Neuronal stem cell (in vitro differentiated cells): ENCODE measurements at places on chromosomes 7 and 10.

- no peak overlapping the region for H3K27ac ChIP-seq
- peaks cover 25% of the 10 kb centered on the region for H3K4me1 ChIP-seq
- no peaks in the 10 kb centered on the region for H3K36me3 ChIP-seq
- peaks cover 4% of the 10 kb centered on the region for H3K27me3 ChIP-seq
- H3K4me3 ChIP-seq, result no peak overlapping the region
These were observed 1.6 kb upstream of the LGI1 start for GRCh38 chr10:93756118-93756517.

DNA sequence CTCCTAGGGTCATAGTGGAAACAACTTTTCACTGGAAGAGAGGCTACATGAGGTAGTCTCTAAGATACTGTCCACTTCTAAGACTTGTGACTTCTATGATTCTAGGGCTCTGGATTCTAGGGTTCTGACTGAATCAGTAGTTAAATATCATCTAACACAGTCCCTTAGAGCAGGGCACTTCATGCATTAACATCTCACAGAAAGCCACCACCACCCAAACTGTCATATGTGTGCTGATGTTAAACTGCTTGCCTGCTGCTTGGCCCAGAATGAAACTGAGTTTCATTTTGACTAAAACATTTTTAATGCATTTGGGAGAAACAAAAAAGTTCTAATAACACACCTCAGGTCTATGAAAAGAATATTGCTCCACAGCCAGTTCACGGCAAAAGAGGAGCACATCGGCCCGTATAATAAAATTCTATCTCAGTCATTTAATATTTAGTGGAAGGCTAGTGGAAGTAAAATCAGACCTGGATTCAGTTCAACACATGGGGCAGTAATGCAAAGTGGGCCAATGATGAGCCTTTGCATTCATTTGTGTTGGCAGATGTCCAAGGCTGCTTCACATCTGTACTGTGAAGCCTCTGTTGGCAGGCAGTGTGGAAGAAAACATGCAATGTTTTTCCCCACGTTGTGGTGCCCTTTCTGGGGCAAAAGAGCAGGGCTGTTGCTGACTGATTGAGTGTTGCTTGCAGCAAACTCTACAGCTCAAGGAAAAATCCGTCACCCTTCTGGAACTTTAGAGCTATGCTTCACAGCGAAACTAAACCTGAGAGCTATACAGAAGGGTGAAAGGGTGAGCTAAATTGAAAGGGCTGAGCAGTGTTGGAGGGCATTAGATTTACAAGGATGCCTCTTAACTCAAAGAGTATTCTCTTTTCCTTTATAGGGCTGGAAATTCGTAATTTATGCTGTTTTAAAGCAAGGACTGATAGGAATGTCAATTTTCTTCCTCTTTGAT, 33.5 kb upstream of the AUTS2 start:
- no peak overlapping the region for H3K27ac ChIP-seq
- no peak for DNase-seq
- H3K4me1 ChIP-seq, result no peaks in the 10 kb centered on the region
- H3K4me3 ChIP-seq, result no peak overlapping the region
- H3K36me3 ChIP-seq, result no peaks in the 10 kb centered on the region

DNA sequence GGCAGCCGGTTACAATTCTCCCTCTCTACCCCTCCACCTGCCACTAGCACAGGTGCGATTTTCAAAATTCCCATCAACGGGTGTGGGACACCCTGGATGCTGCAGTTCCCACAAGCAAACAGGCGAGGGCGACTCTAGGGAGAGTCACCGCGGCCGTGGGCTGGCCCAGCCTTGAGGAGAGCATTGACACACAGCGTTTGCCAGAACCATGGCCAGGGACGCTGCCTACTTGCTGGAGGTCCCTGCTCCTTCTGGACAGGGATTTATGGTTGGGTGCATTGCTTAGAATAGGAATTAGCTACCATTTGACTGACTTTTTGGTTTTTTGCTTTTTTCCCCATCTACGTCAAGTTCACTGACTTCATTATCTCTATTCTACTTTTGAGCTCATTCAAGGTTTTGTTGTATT, 19.0 kb upstream of the CLDN4 start:
- no peaks in the 10 kb centered on the region for H3K27me3 ChIP-seq
- no peak overlapping the region for H3K4me3 ChIP-seq
- H3K4me1 ChIP-seq, result no peaks in the 10 kb centered on the region

- H3K27me3 ChIP-seq, result peaks cover 16% of the 10 kb centered on the region
- no peak overlapping the region for H3K4me3 ChIP-seq
- no peak for DNase-seq
- no peak overlapping the region for H3K27ac ChIP-seq
These were observed 9.3 kb upstream of the TMEM270 start for GRCh38 chr7:73851410-73852338.

DNA sequence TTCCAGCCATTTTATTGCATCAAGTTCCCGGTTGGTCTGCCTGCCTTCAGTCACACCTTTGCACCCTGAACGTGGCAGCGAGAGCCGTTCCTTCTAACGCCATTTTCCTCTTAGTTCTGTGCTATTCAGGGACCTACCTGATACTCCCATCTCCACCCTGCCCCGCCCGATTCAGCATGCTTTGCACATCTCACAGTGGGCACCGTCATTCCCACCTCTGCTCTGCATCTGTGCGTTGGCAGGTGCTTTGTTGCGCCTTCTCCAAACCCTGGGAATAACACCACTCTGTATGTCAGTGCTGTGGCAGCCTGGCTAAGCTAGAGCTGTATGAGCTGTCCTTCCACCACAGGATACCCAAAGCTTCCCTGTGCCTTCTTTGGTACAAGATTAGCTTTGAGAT, 96.8 kb downstream of the ACTR3B start:
- DNase-seq, result no peak
- no peaks in the 10 kb centered on the region for H3K4me1 ChIP-seq
- peak overlapping the region; percentile 30 for H3K4me3 ChIP-seq
- peaks cover 19% of the 10 kb centered on the region for H3K36me3 ChIP-seq
- H3K27me3 ChIP-seq, result no peaks in the 10 kb centered on the region

- H3K4me3 ChIP-seq, result no peak overlapping the region
- no peak for DNase-seq
- H3K27ac ChIP-seq, result no peak overlapping the region
- H3K4me1 ChIP-seq, result peaks cover 9% of the 10 kb centered on the region
These were observed 122.7 kb downstream of the AOAH start for GRCh38 chr7:36601601-36602000.

GRCh38 chr7:30379131-30379530, 94.7 kb downstream of the ZNRF2 start:
- H3K27me3 ChIP-seq, result no peaks in the 10 kb centered on the region
- no peak overlapping the region for H3K27ac ChIP-seq
- DNase-seq, result no peak
- H3K4me1 ChIP-seq, result no peaks in the 10 kb centered on the region
- no peaks in the 10 kb centered on the region for H3K36me3 ChIP-seq
- H3K4me3 ChIP-seq, result no peak overlapping the region

- H3K27me3 ChIP-seq, result no peaks in the 10 kb centered on the region
- H3K27ac ChIP-seq, result no peak overlapping the region
- H3K36me3 ChIP-seq, result peaks cover 11% of the 10 kb centered on the region
- H3K4me1 ChIP-seq, result no peaks in the 10 kb centered on the region
These were observed 75.5 kb downstream of the COPG2 start for GRCh38 chr7:130593033-130593432.

DNA sequence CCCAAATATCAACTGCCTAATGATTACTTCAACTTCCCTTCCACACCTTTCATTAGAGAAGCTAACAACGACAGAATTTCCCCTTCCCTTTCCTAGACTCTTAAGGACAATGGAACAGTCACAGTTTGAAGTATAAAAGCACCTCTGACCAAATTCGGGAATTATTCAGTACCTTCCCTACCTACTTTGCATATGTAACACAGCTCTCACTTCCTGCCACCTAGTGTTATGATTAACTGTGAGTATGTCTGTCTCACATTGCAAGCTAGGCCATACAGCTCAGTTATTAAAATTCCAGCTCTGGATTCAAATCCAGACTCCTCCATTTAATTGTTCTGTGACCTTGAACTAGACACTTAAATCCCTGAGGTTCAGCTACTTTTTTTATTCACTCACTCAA, 44.8 kb upstream of the HPSE2 start:
- DNase-seq, result no peak
- no peak overlapping the region for H3K4me3 ChIP-seq
- H3K4me1 ChIP-seq, result no peaks in the 10 kb centered on the region
- no peaks in the 10 kb centered on the region for H3K36me3 ChIP-seq
- H3K27ac ChIP-seq, result no peak overlapping the region

GRCh38 chr10:119545310-119545709, 2.8 kb upstream of the RGS10 start:
- H3K27me3 ChIP-seq, result peaks cover 73% of the 10 kb centered on the region
- no peak overlapping the region for H3K4me3 ChIP-seq
- peaks cover 8% of the 10 kb centered on the region for H3K4me1 ChIP-seq
- DNase-seq, result no peak

DNA sequence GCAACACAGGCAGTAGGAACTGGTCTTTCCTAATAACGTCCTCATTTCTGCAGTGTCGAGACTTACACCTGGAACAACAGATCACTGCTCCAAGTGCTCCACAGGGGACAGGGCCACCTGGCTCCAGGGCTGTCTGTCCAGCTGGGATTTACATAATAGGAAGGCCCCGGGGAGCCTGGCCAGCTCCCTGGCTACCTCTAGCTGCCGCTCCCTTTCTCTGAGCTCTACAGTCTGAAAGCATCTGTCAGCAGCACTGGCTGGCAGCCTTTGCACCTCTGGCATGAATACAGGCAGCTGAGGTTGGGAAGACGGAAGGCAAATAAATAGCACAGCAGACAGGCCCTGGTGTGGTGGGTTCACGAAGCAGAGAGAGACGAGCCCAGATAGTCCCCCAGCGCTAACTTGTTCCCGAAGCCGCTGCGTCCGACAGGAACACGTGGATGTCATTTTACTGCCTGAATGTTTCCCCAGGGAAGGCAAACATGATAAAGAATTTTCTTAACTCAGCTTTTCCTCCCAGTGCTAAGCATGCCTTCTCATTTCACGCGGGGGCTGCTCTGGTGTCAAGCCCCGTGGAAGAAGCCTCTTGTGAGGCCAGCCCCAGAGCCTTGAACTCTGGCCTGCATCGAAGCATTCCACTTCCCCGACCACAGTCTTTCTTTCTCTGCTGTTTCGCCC, 105.4 kb downstream of the ITIH5 start:
- no peaks in the 10 kb centered on the region for H3K4me1 ChIP-seq
- no peak overlapping the region for H3K4me3 ChIP-seq
- no peak overlapping the region for H3K27ac ChIP-seq
- H3K36me3 ChIP-seq, result no peaks in the 10 kb centered on the region
- no peaks in the 10 kb centered on the region for H3K27me3 ChIP-seq

DNA sequence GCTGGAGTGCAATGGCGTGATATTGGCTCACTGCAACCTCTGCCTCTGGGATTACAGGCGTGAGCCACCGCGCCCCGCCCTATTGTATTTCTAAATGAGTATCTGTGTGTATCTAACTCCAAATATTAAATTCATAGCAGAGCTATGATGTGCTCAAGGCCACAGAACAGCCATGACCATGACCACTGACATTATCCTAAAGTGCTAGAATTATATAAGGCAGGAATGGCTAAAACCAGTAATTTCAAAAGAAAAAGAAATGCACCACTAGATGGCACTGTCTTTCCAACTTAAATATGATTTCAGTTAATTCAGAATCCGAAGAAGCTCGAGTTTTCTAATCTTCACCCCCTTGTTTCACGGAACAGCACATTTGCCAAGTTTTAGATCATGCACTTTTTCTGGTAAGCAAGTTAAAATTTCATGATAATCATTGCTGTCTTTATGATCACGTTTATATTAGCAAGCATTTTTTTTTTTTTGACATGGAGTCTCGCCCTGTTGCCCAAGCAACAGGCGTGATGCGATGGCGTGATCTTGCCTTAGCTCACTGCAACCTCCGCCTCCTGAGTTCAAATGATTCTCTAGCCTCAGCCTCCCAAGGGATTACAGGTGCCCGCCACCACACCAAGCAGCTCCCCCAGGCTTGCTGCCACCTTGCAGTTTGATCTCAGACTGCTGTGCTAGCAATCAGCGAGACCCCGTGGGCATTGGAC, 65.3 kb downstream of the OR13A1 start:
- no peak overlapping the region for H3K27ac ChIP-seq
- H3K27me3 ChIP-seq, result no peaks in the 10 kb centered on the region
- no peaks in the 10 kb centered on the region for H3K4me1 ChIP-seq
- no peaks in the 10 kb centered on the region for H3K36me3 ChIP-seq
- DNase-seq, result peak; percentile 51
- no peak overlapping the region for H3K4me3 ChIP-seq

DNA sequence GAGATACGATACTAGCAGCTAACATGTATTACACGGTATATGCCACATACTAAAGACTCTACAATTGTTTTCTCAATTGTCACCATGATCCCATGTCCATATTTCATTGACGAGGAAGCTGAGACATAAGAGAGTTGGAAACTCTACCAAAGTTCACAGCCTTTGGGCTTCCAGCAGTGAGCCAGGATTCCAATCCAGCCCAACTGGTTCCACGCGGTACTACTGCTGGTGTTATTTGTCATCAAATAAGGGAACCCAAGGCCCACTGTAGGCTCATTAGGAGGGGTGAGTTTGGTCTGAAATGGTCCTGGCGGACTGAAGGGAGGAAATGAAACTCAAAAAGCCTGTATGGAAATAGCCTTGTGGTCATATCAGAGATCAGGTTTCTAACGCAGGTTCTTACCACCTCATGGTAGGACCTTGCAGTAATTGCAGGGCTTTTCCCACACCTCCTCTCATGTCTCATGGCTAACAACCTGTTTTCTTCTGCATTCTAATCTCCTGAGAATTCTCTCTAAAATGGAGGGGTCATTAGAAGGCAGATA, 814.6 kb downstream of the LRMDA start:
- H3K27ac ChIP-seq, result no peak overlapping the region
- H3K4me1 ChIP-seq, result no peaks in the 10 kb centered on the region
- H3K27me3 ChIP-seq, result no peaks in the 10 kb centered on the region
- no peak for DNase-seq
- no peak overlapping the region for H3K4me3 ChIP-seq
- H3K36me3 ChIP-seq, result no peaks in the 10 kb centered on the region

GRCh38 chr7:43658718-43659548, 70.4 kb downstream of the COA1 start:
- no peaks in the 10 kb centered on the region for H3K27me3 ChIP-seq
- H3K4me1 ChIP-seq, result peaks cover 2% of the 10 kb centered on the region
- no peak for DNase-seq
- H3K36me3 ChIP-seq, result peaks cover 7% of the 10 kb centered on the region

DNA sequence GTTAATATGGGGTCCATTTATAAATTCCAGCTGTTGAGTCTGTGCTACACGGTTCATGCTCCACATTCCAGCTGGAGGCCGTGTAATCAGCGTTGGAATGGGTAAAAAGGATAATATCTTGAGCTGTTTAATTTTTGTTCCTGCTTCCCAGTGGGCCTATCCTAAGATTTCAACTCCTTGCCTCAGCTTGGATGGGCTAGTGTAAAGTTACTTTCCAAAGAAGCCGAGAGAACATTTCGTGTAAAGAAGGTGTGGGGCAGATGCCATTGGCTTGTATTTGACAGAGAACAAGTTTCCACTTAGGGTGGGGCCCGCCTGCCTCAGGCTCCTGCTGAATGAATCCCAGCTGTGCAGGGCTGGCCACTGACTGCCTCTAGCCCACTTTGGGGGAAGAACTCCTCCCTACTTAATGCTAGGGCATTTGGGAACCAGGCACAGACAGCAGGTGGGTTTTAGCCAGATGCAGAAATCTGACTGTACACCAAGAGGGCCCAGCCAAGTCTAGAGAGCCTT, 125.9 kb upstream of the LYZL2 start:
- DNase-seq, result no peak
- H3K36me3 ChIP-seq, result no peaks in the 10 kb centered on the region
- no peaks in the 10 kb centered on the region for H3K27me3 ChIP-seq

GRCh38 chr10:132526676-132527075, 10.9 kb upstream of the INPP5A start:
- no peak for DNase-seq
- H3K27ac ChIP-seq, result no peak overlapping the region
- H3K27me3 ChIP-seq, result no peaks in the 10 kb centered on the region
- H3K4me1 ChIP-seq, result peaks cover 8% of the 10 kb centered on the region
